Nucleus accumbens (tissue), 56 donors: ENCODE measurements at places on chromosomes 6 and 20.

- DNase-seq: no peak
These were observed 59.8 kb downstream of the GOPC start for GRCh38 chr6:117542493-117542892.

DNA sequence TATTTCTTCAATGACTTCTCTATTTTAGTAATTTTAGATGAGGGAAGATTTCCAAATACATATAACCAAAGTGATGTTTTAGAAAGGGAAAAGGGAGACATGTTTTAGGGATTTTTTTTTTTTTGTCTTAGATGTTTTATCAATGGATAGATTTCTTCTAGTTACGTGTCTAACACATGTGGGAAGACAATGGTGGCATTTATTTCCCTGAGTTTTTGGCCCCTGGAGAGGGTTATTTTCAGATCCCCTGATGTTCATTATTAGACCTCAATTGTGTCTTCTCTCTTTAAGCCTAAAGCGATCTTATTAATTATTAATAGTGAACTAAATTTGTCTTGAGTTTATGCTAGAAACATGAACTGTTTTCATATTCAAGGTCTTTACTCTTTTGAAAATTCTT lies 30.3 kb downstream of the TRMT11 start:
- DNase-seq: no peak

DNA sequence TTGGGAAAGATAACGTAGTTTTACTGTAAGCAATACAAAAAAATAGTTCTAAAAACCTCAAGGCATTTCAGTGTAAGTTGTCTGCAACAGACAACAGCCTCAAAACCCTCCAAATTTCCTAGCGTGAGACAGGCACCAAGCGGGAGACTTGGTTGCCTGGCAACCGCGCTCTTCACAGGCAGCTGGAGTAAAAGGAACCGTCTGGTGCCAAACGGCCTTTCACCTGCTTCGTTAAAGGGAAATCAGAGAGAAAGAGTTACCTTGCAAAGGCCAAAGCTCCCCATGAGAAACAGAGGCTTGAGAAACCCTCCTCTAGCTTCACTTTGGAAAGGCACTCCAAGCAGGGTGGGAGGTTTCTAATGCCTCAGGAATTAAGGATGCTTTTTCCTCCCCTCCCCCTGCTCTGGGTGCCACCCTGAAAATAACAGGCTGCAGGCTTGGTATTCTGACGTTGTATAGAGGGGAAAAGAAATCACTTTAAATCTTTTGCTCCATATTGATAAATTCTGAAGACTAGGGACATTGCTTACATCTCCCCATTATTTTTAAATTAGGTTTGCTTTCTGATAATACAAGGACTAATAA lies 129.7 kb upstream of the UFL1 start:
- DNase-seq: peak; percentile 66

- no peak for DNase-seq
These were observed 88.4 kb upstream of the PDE10A start for GRCh38 chr6:165751486-165751885.

DNA sequence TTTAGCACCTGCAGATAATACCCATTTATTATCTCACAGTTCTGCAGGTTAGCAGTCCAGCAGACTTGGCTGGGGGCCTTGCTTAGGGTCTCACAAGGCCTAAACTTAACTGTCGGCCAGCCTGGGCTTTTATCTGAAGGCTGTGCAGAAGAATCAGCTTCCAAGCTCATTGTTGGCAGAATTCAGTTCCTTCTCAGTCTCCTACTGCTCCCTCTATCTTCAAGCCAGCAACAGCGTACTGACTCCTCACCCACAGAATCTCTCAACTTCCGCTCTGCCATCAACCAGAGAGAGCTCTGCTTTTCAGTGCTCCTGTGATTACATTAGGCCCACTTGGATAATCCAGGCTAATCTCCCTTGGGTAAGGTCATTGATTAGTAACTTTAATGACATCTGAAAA lies 30.2 kb upstream of the NHSL1 start:
- no peak for DNase-seq

DNA sequence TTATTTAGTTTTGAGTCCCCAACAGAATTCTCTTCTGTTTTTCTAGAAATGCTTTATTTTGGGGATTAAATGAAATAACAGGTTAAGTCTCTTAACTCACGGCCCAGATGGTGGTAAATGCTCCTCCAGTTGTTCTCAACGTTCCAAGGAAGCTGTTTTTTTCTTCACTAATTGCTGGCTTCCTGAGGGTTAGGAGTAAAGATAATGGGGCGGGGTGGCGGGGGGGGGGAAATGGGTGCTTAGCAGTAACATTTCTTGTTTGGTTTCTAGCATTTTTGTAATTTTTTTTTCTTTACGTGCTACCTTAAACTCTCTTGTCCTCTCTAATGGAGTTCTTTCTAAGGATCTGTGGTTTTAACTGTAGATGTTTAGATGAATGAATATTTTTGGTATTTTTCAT lies 2.2 kb downstream of the SRSF3 start:
- no peak for DNase-seq

- DNase-seq: no peak
These were observed 584.1 kb upstream of the FLRT3 start for GRCh38 chr20:14921513-14921912.

DNA sequence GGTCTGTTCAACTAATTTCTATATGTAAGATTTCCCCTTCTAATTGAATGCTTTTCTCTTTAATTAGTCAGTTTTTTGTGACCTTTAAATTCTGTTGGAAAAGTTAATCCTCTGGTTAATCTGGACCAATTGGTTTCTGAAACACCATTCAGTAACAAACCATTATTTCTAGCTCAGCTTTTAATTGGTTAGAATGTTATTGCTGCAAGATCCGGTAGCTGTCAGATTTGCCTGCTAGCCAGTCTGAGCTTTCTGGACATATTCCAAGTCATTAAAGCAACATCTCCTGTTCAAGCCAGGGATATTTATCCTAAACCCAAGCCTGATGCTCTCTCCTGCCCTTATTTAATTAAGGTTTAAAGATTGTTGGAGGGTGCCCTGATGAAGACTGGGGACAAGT lies 55.1 kb upstream of the FBXL4 start:
- DNase-seq: no peak
